ENCODE measurements at places on chromosomes 12 and 14.

GRCh38 chr12:67758119-67758518, 109.6 kb downstream of the DYRK2 start:
- no peak for DNase-seq

DNA sequence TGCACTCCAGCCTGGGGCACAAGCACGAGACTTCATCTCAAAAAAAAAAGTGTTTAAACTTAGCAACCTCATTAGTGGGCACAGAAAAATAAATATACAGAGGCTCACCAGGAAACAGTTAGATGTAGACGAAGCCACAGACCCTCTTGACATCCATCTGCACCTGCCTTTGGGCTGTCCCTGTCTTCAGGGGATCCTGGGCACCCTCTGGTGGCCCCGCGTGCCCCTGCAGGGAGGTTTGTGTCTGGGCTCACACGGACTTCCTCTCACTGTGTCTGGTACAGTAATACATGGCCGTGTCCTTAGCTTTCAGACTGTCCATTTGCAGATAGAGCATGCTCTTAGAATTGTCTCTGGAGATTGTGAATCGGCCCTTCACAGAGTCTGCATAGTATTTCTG, 916.5 kb downstream of the TMEM121 start:
- DNase-seq = no peak

- no peak for DNase-seq
These were observed 179.2 kb downstream of the DUSP6 start for GRCh38 chr12:89173096-89173495.

GRCh38 chr12:130086797-130087196, 75.5 kb upstream of the FZD10 start:
- no peak for DNase-seq

DNA sequence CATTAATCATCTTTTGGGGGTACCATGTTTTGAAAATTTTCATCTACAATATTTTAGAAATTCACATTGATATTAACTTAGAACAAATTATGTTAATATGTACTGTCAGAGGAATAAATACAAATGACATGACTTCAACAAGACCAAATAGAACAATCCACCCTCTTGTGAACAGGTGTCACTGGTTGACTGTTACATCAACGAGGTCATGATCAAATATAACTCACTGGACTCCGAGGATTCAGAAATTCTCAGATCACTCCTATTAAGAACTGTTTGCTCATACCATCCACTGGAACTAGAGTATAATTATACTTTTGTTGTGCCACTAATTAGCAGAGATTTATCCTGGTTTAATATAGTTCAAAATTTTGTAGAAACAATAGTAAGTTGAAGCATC, 318.8 kb downstream of the PRKD1 start:
- DNase-seq = no peak

- no peak for DNase-seq
These were observed 13.0 kb downstream of the KLRG1 start for GRCh38 chr12:9002335-9002734.

DNA sequence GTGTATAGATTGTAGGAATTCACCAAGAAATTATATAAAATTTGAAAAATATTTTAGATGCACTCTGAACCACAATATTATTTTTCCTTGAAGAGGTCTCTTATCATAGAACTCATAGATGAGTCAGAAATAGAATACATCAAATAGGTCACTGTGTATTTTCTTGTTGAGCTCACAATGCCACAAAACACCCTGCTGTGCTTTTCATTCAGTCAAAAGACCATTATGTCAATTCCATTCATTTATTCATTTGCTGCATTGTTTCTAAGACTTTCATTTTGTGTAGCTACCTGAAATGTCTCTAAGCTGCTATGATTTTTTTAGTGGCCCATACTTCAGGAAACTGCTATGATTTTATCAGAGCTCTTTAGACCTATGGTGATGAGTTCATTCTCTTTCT, 231.9 kb upstream of the AVPR1A start:
- no peak for DNase-seq

GRCh38 chr12:2160043-2160442, 107.3 kb downstream of the CACNA1C start:
- DNase-seq = no peak
